Activated CD4-positive, alpha-beta T cell treated with anti-CD3 and anti-CD28 coated beads, Interleukin-2, amount 50 U/mL, for 24 hours (primary cell): ENCODE measurements at places on chromosomes 2 and 18.

DNA sequence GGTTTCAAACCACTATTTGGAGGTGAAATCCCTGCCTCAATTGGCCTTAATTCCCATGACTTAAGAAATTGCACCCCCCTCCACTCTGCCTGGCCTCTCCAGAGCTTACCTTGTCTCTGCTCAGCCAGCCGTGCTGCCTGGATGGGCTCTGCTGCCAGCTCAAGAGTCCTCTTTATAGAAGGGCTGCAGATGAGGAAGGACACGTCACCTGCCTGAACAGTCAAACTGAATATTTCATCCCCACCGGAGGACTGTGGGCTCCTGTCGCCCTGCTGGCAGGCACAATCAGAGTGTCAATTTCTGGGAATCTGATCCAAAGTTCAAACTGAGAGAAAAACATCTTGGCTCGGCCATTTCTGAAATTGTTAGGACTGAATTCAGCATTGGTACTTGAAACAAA is at the start of gene OTOS:
Gene OTOS (minus strand): TSS at position 148 of the 400 bp plus-strand sequence. CDS start 332 bp downstream, outside the sequence.
- no peak for DNase-seq

DNA sequence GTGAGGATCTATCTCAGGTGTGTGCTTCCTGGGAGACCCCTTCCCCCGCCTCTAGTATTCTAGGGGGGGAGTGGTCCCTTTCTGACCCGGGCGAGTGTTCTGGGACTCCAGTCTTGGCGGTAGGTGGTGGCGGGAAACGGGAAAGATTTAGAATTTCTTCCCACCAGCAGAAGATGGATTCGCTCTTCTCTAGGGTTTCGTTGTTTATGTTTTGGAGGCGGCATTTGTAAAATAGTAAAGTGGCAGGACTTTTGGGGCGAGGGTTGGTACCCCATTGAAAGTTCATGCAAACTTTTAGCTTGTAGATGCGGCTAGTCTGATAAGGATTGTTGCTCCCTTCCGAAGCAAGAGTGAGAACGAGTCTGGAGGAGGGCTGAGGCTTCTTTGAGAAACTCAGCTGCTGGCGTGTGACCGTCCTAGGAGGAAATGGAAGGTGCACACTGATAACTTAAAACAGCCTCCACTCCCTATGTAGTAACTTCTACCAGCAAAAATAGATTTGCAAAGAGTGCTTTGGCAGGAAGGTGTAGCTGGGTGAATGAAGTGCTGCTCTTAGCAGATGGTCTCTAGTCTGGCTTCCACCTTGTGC is 412 bp downstream of the GPD2 start:
- no peak for DNase-seq

DNA sequence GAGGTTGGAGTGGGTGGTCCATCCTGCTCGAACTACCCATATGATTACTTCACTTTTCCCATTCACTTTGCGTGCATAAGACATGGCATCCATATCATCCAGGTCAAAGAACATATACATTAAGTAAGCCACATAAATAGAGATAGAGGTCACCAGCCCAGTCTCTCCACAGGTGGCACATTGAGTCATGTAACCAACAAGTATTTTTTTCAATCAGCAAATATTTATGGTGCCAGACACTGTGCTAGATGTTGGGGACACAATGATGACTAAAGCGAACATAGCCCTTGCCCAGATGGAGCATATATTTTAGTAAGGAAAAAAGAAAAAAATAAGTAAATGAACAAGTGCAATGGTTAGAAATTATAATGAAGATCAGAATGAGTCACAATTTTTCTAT is 83.6 kb upstream of the LCLAT1 start:
- DNase-seq: no peak

DNA sequence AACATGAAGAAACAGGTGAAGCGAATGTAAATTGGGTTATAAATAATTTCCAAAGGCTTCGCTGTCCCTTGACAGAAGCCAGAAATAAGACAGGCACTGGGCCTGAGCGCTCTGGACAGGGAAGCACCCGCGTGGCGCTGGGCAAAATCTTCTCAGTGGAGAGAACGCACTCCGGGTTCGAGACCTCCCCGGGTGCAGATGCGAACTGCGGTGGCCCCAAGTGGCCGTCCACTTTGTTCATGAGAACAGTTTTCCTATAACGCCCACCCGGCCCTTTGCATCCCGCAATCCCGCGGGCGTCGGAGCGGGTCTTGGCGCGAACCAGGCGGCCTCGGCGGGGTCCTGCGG is 651 bp upstream of the DPYSL5 start:
- no peak for DNase-seq

- no peak for DNase-seq
Observed at GRCh38 chr2:65464604-65465003, 32.2 kb upstream of the SPRED2 start.

DNA sequence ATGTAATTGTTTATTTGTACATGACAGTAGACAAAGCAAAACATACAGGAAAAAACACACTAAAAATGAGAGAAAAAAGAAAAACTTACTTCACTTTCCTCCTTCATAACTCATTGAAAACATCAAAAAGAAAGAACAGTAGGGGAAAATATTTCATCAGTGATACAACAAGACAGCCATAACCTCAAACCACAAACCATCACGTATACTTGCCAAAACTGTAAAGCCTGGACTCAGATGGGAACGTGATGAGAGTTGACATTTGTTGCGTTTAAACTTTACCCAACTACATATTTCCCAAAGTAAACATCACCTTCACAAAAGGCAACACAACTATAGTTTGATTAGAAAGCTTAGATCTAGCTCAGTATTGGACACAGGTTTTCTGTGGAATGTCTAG is 278.2 kb upstream of the COL3A1 start:
- DNase-seq: no peak

GRCh38 chr2:197265924-197266323 is 44.7 kb downstream of the ANKRD44 start:
- DNase-seq: no peak
